ENCODE measurements at places on chromosomes 7 and 10. TPM values are rescaled to one million over a fixed set of nuclear protein-coding genes. Genes with fewer than 3 reads are reported as not detected.

DNA sequence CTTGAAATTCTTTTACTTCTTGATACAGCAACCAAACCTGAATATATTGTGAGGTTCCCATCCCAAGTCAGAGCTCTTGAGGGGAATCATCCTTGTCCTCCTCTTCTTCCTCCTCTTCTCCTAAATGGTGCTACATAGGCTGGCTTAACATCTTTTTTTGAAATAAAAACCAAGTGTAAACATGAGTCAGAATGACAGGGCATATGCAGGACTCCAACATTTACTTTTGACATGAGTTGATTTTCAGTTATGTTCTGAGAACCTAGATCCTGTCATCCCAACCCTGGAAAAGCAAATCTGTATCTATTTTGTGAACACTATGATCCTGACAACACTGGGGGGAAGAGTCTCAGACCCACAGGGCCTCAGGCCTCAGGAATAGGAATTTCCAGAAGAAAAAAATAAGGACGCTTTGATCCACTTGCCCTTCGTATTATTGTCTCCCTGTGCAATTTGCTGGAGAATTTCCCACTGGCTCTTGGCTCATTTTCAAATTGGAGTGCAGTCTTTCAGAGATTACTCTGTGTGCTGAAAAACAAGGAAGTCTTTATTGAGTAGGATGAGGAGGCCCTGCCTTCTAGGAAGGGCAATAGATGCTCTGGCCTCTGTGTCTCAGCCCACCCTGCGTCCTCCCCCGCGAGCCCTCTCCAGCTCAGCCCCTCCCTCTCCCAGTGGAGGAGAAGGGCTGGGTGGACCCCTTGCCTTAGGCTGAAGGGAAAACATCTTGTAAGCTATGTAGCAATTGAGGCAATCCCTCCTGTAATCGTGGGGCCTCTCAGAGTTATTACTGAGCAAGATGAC, 121.6 kb downstream of the CREB5 start:
- DNase-seq, result no peak
- H3K4me1 ChIP-seq, result no peaks in the 10 kb centered on the region
- H3K4me3 ChIP-seq, result no peak overlapping the region
- H3K27me3 ChIP-seq, result no peaks in the 10 kb centered on the region
- H3K27ac ChIP-seq, result no peak overlapping the region
- no peaks in the 10 kb centered on the region for H3K36me3 ChIP-seq

DNA sequence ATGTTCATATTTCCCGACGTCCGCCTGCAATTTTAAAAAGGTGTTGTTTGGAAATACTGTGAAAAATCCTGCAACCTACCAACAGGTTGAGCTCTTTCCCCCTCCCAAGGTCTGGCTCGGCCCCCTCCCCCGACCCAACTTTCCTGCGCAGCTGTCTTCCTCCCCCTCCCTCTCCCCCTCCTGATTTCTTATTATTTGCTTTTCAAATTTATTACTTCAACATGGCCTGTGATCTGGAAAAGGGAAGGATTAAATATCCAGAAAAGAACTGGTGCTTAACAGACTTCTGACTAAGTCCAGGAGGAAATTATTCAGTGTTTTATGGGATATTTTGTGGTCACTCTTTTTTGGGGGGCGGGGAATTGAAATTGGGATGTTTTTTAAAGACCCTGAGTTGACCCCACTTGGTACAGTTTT, 2.4 kb downstream of the ARID5B start:
- H3K4me1 ChIP-seq, result peaks cover 48% of the 10 kb centered on the region
- H3K36me3 ChIP-seq, result peaks cover 9% of the 10 kb centered on the region
- H3K27ac ChIP-seq, result peak overlapping the region; percentile 95
- DNase-seq, result no peak
- peak overlapping the region; percentile 97 for H3K4me3 ChIP-seq

Gene TMEM168
- 13.1 TPM for total RNA-seq

Gene CLEC5A
- not detected for total RNA-seq

DNA sequence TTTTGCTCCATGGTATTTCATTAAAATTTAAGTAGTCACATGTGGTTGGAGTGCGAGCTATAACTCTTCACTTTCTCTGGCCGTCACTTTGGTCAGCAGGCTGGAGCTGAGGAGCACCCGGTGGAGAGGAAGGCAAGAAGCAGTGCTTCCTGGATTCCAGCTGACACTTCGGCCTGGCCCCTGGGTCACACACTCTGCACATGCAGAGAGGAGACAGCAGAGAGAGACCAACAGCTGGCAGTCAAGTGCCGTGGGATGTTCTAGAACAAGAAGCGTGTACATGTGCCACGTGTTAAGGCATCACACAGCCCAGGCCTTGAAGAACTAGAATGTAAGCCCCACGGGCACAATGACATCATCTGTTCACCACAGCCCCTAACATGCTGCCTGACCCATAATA, 30.1 kb downstream of the PSAP start:
- no peak for DNase-seq
- no peaks in the 10 kb centered on the region for H3K4me1 ChIP-seq
- peaks cover 95% of the 10 kb centered on the region for H3K36me3 ChIP-seq

DNA sequence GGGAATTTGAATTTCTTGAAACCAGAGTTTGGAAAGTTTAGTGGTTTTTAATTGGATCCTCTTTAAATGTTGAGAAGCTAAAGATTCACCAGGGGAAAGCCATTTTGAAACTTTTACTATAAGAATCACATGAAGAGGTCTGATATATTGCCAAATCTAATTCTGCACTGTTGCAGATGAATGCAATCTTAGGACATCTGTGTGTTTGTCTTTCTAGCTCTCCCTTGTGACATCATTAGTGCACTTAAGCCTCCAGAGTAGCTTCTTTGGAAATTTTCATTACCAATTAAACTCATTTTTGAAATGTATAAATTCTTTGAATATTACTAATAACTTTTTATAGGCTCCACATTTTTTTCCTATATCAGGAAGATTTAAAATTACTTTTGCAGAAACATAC, 160.2 kb downstream of the BICC1 start:
- DNase-seq, result no peak
- H3K27ac ChIP-seq, result no peak overlapping the region
- peaks cover 2% of the 10 kb centered on the region for H3K4me1 ChIP-seq
- no peaks in the 10 kb centered on the region for H3K36me3 ChIP-seq

Gene MMP21
- 0.59 TPM for total RNA-seq

DNA sequence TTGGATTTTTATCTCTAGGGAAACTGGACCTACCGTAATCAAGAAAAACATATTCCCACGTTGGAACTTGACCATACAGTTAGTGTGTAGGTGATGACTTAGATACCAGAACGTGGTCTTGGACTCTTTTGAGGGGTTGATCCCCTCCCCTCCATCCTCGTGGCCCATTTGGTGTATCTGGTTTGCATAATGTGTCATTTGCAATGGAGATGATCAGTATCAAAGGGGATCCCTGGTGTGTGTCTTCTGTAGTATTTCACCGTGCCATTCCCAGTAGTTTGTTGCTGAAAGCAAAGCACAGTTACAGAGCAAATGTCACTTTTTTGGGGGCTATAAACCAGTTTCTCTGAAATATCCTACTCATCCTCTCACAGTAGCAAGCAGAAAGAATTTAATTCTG, 217.7 kb downstream of the TCF7L2 start:
- H3K27ac ChIP-seq, result no peak overlapping the region
- no peaks in the 10 kb centered on the region for H3K27me3 ChIP-seq
- no peaks in the 10 kb centered on the region for H3K4me1 ChIP-seq
- H3K4me3 ChIP-seq, result no peak overlapping the region

DNA sequence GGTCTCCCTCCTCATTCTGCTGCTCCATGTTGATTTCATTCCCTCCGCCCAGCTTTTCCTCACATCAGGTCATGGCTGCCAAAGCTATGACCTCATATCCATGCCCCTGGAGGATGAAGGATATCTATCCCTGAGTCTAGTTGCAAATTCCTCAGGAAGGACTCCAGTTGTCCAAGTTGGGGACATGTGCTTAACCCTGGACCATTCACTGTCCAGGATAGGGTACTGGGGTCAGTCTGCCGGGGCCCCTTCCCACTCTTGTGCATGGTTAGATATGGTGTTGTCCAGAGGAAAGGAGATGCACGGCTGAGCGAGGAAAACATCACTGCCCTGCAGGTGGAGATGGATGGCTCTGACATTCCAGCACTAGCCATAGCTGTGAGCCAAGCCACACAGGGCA, 51.9 kb upstream of the COMTD1 start:
- no peak for DNase-seq
- peaks cover 17% of the 10 kb centered on the region for H3K27me3 ChIP-seq
- no peak overlapping the region for H3K4me3 ChIP-seq
- no peak overlapping the region for H3K27ac ChIP-seq

DNA sequence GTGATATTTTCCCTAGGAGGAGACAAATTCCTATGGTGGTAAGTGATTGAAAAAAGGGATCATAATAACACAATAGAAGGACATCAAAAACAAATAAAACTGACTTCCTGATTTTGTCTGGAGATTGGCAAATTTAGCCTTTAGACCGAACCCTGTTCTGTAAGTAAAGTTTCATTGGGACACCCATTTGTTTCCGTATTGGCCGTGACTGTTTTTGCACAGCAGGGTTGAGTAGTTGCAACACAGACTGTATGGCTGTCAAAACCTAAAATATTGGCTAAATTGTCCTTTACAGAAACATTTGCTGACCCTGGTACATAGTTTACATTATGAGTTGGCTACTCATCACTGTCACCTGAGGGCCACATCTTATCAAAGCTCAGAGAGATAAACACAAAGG, 168.6 kb downstream of the PRKCQ start:
- H3K27ac ChIP-seq, result peak overlapping the region; percentile 79
- no peaks in the 10 kb centered on the region for H3K27me3 ChIP-seq
- DNase-seq, result no peak
- no peak overlapping the region for H3K4me3 ChIP-seq
- peaks cover 35% of the 10 kb centered on the region for H3K4me1 ChIP-seq

Gene INA
- not detected for total RNA-seq

GRCh38 chr10:18071591-18071990, 68.6 kb upstream of the CACNB2 start:
- no peak overlapping the region for H3K27ac ChIP-seq
- no peak for DNase-seq
- no peak overlapping the region for H3K4me3 ChIP-seq
- no peaks in the 10 kb centered on the region for H3K36me3 ChIP-seq
- no peaks in the 10 kb centered on the region for H3K4me1 ChIP-seq
- H3K27me3 ChIP-seq, result no peaks in the 10 kb centered on the region
